ENCODE measurements at places on chromosomes 7 and 10. TPM values are rescaled to one million over a fixed set of nuclear protein-coding genes. Genes with fewer than 3 reads are reported as not detected.

ENTPD1 gene
- 108 TPM for total RNA-seq

MOGAT3 gene
- not detected for total RNA-seq

TFR2 gene
- 8.3 TPM for total RNA-seq

CLEC5A gene
- total RNA-seq = 0.24 TPM

MACROH2A2 gene
- not detected for total RNA-seq

LAMB1 gene
- not detected for total RNA-seq

FAM25G gene
- not detected for total RNA-seq

PNLIPRP1 gene
- not detected for total RNA-seq

TFAM gene
- total RNA-seq = 38.4 TPM

SPDYE9 gene
- total RNA-seq = not detected
